ENCODE measurements at places on chromosomes 7 and 10.

DNA sequence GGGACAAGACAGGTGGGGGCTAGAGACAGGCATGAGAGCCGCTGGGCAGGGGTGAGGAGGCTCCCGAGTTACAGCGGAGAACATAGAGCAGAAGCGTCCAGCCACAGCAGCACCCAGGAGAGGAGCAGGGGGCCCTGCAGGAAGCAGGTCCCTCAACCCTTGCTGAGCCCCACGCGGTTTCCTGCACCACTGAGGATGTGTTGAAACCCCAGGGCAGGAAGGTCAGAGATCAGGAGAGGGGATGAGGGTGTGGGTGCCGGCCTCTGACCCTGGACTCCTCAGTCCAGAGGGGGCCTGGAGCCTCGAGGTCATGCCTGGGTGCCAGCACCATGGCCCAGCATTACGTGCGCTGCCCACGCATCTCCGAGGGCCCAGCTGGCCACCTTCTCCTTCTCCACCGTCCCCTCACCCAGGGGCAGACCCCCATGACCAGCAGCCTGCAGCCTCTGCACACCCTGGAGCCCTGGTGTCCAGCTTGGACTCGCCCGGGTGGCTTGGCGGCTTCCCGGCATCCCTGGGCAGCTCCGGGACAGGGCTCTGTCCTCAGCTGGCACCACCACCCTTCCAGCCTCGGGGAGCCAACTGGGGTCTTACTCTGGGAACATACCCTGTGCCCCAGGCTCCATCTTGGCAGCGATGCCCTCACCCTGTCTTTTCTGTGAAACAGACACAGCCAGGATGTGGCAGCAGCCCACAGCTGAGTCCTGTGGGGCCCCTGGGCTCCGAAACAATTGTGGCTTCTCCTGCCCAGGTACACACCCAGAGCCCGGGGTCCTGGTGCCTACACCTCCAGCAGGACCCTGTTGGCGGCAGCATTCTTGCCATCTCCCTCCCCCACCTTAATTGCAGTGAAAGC is 52.0 kb downstream of the STK32C start:
- DNase-seq, result no peak

DNA sequence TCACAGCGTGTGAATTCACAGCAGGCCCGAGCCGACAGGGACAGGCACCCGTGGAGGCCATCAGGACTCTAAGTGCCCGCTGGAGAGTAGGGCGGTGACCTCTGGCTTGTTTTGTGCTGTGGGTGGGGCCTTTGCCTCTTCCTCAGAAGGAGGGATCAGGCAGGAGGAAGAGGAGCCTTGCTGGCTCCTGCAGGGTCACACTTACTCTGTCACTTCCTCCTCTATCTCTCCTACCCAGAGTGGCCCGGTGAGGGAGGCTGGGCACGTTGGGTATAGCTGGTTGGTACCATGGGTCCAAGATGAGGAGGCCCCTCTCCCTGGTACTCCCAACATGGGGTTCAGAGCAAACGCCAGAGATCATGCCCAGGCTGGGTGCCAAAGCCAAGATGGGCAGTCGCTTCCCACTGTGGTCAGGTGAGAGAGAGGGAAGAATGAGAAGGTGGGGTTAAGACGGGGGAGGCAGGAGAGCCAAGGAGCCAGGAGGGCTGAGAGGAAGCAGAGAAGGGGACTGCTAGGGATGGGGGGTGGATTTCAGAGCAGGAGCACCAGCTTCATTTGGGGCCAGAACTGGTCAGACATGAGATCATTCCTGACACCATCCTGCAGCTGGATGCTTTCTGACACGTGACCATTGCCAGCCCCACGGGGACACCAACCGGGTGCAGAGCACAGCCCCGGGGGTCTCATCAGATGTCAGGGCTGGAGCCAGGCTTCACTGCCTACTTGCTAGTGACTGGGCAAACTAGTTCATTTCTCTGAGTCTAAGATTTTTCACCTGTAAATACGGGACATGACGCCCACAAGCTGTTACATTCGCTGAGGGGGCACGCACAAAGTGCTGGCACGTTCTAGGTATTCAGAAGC is 54.8 kb upstream of the CACUL1 start:
- DNase-seq, result no peak

GRCh38 chr7:46290374-46291049 is 369.4 kb upstream of the IGFBP3 start:
- DNase-seq, result no peak

- DNase-seq, result peak; percentile 65
These were observed 11.0 kb upstream of the PDCD4 start for GRCh38 chr10:110860576-110861241.

DNA sequence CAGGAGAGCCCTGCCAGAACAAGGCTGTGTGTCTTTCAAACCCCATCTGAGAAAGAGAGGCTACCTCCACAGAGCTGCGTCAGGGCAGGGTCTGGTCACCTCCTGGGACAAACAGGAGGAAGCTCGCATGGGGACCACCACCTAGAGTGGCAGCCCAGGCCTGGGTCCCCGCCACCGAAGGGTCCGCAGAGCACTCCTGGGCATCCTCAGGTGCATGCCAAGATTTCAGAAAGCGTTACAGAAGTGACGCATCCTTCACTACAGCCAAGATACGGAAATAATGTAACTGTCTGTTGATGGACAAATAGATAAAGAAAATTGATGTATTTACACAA is 42.6 kb downstream of the GSDME start:
- no peak for DNase-seq

DNA sequence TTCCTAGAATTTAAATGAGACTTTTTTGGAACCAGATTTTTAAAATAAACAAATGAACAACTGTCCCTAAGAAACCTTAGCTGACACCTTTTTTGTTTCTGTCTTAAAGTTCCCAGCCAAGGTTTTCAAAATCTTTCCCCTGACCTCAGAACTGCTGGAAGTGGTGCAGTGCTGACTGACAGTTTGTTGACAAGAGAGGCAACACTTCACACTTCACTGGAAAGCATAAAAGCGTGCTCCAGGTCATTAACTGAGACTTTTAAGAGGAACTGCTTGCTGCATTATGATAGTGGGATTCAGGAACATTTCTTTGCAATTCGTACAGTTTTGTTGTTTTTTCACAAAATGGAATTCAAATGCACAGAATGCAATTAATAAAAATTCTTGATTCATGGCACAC is 36.2 kb downstream of the SYPL1 start:
- DNase-seq, result no peak

DNA sequence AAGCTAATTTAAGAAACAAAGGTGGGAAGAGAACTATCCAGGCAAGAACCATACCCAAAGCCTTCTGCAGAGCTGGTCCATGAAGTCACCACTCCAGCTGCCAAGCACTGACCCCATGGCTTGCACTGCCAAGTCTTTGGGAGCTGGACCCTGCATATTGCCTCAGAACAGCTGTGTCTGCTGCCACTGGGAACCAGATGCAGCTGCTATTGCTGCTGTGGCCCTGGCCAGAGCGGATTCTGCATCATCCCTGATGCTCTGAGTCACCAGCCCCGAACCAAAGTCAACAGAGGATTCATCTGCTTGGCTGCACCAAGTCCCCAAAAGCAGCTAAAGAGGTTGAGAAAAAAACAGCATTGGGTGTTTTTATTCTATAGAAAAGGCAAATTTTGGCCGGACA is 39.2 kb upstream of the GSAP start:
- DNase-seq, result no peak

DNA sequence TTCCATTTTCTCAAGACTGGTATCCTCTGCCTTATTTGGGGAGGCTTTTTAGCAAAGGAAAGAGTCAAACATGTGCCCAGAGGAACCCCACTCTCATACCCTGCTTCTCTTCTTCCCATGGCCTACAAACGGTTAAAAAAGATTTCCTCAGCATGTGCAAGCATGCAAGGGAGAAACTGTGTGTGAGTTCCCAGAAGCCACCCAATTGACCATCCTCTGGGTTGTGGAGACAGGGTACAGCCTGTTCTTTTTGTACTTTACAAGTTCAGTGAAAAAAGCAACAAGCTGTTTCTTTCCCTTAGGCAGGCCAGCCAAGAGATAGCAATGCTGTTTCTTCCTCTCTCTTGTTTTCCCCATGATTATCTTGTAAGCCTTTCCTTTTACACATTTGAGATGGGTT is 68.8 kb upstream of the MTPN start:
- DNase-seq, result no peak

DNA sequence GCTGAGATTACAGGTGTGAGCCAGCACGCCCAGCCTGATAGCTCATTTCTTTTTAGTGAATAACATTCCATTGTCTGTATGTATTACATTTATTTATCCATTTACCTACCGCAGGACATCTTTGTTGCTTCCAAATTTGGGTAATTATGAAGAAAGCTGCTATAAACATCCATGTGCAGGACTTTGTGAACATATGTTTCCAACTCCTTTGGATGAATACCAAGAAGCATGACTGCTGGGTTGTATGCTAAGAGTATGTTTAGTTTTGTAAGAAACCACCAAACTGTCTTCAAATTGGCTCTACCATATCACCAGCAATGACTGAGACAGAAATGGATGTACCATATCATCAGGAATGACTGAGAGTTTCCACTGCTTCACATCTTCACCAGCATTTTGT is 200.2 kb upstream of the TMEM196 start:
- DNase-seq, result no peak

GRCh38 chr7:26081638-26082037 is 70.4 kb upstream of the NFE2L3 start:
- DNase-seq, result no peak

Data from activated naive CD4-positive, alpha-beta T cell treated with anti-CD3 and anti-CD28 coated beads for 36 hours (primary cell).